Suprapubic skin (tissue), 4 donors: ENCODE measurements at places on chromosomes 13 and 19.

- DNase-seq = no peak
Measured at GRCh38 chr13:110130431-110130830, 176.5 kb downstream of the COL4A1 start.

DNA sequence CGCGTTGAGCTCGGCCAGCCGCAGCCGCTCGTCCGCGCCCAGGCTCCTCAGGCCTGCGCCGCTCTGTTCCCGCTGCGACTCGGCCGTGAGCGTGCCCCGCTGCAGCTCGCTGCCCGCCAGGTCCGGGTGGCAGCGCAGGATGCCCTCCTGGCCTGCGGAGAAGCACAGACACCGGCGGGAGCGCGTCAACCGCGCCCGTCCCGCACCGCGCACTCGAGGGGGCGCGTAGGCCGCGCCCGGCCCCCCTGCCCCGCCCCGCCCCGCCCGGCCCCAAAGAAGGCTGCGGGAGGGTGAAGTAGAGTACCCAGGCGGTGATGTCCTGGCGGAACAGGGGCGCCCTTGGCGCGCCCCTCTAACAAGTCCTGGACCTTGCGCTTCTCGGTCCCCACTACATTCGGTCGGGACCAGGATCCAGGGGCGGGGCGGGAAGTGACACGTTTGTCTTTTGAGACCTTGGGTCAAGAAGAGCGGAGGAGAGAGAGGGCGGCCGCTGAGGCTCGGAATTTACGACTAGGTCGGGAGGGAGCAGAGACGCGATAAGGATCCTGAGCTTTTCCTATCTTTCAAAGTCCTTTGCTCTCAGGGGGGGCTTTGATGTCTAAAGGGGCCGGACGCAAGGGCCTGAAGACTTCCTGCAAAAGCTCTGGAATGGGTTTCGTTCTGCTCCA lies 9.3 kb upstream of the CDX2 start:
- DNase-seq = no peak

- no peak for DNase-seq
Measured at GRCh38 chr13:49580980-49581680, 4.2 kb downstream of the RCBTB1 start.

DNA sequence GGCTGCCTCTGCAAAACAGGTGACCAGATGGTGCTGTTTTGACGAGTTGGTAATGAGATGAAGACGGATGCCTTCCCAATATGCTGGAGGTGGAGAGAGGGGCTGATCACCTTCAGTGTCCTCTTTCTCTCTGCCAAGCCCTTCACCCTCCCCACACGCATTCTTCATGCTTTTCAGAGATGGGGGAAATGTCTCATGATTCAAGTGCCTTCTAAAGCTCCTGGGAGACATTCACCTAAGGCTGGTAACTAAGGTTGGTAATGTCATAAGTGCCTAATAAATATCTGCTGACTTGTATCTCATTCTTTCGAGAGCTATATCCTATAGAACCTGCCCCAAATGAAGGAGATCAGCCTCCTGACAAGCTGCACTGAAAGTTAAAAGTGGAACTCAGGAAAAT lies 86.2 kb upstream of the MBNL2 start:
- DNase-seq = no peak

DNA sequence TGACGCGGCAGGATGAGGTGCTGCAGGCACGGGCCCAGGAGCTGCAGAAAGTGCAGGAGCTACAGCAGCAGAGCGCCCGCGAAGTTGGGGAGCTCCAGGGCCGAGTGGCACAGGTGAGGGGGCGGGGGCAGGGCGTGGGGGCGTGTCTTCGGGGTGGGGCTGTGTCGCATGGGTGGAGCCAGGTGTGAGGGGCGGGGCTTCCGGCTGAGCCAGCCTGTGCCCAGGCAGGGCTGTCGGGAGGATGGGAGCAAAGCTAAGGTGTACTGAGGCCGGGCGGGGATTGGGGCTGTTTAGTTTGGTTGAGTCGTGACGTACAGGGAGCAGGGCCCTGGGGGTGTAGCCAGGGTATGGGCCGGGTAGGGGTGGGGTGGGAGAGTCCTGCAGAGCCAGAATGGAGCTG lies 62.3 kb downstream of the KCNC3 start:
- DNase-seq = no peak

DNA sequence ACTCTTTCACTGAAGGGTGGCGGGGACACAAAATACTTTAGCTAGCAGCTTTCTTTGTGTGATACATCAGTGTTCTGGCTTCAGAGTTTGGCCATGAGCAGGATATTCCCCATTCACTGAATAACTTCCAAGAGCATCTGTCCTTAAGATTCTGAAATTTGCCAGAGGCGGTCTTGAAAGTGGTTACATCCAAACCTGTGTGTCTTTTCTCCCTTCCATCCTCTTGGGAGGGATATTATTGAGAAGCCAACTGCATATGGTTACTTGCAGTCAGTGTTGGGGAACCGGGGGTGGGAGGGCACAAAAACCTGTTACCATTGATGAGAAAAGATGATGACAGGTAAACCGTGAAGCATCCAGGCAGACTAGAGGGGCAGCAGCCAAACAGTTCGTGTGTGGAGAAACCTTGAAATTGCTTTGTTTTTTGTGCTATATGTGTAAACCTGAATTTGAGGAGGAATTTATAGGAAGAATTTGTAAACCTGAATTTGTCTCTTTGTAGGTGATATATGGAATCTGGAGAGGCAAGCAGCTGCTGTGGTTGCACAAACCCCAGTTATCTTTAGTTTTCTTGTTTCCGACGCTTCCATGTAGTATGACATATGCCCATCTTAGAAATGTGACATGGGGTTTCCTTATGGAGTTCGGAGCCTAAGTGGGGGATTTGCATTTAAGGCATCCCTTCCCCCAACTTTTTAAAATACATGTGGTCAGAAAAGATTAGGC lies 104.8 kb downstream of the WDFY2 start:
- DNase-seq = no peak

DNA sequence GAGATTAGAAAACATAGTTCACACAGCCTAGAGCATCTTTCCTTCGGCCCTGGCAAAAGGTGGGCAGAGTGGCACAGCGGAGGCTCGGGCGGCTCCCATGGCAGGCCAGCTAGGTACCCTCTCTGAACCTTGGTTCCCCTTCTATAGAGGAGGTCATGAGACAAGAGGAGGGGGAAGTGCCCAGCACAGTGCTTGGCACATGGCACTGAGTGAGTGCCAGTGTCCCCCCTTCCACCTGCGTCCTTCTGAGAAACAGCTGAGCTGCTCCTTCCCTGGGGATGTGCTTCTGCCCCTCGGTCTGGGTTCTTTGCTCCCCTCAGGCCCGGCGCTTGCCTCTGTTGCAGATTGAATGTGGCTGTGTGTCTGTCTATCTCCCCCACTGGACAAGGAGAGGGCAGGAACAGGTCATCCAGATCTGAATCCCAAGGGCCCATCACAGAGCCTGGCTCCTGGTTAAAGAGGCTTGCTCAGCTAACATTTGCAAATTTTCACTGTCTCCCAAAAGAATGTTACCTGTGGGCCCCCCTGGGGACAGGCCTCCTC lies 165.6 kb downstream of the USP12 start:
- DNase-seq = peak; percentile 32

DNA sequence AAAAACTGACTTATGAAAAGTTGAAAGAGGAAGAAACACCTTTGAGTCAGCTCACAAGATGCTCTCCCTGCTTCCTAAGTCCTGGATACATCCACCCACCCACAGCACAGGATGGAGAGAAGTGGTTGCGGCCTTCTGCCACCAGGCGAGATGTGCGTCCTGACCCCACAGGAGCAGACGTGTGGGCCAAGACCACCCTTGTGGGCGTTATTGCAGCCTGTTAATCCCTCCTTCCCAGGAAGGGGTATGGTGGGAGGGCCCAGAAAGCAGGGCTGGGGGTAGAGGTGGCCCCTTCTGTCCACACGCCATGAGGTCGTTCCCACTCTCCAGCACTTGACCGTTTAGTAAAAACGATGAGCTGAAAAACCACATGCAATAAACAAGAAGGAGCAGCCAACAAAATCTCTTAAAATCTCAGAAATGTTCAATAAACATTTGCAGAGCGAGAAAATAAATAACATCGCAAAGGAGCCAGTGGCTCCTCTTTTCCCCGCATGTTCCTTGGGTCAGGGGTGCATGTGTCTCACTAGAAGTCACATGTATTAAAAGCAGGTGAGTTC lies 2.4 kb upstream of the AKAP8L start:
- DNase-seq = no peak

DNA sequence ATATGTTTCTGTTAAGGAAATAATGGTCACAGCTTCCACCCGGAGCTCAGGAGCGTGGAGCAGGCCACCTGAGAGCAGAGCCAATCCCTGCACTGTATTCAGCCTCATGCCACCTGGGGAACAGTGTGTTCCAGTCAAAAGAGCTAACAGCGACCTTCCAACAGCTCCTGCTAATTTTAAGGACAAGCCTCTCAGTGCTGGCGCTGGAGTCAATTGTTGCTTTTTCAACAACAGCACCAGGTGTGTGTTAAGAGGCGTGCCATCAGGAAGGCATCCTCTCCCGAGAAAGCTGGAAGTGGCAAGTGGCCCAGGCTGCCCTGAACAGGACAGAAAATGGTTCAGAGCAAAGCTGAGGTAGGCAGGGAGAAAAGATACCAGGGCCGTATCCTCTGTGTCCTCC lies 102.0 kb downstream of the CACNA1A start:
- no peak for DNase-seq

DNA sequence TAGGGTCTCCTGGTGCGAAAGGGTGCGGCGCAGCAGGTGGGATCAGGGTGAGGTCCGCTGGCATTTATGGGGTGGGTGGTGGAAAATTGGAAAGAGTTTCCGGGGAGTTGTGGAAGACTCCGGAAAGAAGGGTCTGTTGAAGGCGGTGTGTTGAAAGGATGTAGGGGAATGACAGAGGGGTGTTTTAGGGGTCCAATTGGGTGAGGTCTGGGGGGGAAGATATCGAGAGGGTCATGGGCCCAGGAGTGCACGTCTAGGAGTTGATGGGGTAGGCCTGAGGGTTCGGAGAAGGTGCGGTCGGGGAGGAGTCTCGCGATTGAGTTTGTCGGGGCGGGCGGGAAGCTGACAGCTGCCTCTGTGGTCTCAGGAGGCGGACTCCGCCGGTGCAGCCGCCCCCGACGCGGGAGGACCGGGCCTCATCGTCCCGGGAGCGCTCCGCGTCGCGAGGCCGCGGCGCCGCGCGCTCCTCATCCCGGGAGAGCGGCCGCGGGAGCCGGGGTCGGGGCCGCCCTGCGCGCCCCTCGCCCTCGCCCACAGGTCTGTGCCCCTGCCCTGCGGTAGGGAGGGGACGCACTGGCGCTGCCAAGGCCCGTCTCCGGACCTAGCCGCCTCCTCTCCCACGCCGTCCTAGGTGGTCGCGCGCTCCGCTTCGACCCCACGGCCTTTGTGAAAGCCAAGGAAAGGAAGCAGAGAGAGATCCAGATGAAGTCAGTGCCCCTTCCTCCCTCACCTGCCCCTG lies 7.0 kb downstream of the PGLYRP1 start:
- DNase-seq = no peak

DNA sequence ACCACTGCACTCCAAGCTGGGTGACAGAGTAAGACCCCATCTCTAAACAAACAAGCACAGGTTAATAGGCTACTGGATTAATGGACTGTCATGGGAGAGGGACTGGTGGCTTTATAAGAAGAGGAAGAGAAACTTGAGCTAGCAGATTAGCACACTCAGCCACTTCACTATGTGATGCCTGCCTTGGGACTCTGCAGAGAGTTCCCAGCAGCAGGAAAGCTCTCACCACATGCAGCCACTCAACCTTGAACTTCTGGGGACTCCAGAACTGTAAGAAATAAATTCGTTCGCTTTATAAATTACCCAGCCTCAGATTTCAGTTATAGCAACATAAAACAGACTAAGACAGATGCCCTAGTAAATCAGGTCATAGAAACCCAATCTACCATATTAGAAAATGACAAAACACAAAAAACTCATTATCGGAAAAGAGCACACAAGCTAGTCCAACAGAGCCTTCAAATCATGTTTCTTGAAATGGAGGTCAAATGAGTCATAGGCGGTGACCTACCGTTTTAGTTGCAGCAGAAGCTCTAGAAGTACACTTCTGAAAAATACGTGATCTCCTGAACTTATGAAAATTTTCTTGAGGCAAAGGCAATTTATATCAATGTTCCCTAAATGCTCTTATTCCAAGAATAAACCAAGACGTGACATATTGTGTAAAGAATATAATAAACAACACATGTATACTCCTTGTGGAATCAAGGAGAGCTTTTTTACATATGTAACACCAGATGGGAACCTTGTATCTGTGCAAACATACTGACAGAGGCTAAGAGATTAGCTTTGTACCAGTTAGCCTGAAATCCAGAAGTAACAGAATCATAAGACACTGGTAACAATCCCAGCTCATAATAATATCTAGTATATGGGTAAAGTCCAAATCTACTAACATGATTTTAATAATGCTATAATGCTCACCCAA lies 340.9 kb upstream of the SGCG start:
- no peak for DNase-seq

- no peak for DNase-seq
Measured at GRCh38 chr19:33767898-33768413, 28.7 kb upstream of the KCTD15 start.

DNA sequence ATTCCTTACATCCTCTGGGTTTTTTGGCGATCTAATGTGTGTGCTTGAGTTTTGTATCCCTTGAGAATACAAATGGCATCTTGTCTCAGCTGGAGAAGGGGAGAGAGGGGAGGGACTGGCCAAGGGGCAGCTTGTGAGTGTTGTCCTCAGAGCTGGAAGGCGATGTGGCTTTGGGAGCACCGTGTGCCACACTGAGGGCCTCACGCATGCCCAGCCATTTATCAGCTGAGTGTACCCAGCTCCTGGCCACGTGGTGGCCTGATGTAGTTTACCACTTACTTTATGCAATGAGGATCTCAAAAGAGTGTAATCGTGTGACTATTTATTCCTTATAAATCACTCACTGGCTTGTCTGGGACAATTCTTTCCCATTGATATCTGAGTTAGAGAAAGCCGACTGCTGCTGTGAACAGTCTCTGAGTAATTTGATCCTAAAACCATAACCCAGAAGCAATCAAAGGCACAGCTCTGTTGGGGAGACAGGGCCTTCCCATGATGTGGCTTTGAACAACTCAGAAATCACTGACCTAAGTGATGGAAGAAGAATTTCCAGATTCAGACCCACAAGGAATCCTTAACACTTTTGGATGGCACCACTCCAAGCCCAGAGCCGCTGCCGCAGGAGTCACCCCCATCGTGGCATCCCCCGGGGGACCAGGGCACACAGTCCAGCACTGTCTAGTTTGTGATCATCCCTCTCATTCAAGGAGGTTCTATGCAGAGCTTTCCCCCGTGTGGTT lies 53.9 kb upstream of the MTIF3 start:
- DNase-seq = peak; percentile 13
